ENCODE measurements at places on chromosomes 5 and 9. TPM values are rescaled to one million over a fixed set of nuclear protein-coding genes. Genes with fewer than 3 reads are reported as not detected.

- no peak for DNase-seq
Measured at GRCh38 chr5:34866989-34867471, 28.1 kb downstream of the TTC23L start.

CDH10 gene
- polyA plus RNA-seq: 6.3 TPM

DNA sequence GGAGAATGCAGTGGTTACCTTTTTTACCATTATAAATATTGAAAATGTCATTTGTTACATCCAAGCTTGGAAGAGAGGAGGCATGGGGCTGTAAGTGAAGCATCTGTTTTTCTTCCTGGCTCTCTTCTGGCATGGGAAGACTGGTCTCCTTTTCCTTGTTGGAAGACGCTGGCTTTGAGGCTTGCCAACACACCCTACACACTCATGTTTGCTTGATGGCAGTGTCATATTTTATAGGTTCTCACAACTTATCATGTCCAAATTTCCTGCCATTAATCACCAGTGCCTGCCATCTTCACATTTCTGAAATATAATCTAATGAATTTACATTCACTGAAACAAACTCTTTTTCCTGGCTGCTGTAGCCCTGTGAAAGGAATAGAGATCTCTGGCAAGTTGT lies 252.9 kb downstream of the MAN2A1 start:
- no peak for DNase-seq

DNA sequence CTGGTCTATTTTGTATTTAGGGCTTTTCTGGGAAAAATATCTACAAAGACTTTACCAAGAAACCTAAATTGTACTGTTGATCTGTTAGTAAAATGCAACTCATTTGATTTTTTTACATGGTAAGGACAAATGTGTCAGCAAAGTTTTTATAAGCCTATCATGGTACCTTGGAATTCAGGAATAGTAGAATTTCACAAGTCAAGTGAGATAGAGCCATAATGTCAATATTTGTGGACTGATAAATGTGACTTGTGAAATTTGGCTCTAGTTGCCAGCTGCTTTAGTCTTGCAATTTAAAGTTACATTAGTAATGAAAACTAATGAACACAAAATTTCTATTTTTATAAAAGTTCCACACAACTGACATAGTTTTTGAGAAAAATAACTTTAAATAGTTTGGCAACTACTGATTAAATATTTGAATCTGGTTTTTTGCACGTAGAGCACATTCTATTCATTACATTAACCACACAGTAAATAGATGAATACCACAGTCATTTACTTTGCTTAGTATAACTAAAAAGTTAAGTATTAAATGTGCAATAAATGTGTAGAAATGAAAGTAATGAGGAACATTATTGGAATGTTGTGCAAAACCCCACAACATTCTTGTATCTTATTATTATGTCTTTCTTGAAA lies 41.2 kb upstream of the RIOK2 start:
- DNase-seq: no peak

DDX4 gene
- polyA plus RNA-seq: 0.10 TPM

- no peak for DNase-seq
Measured at GRCh38 chr9:115615821-115616665, 498.1 kb upstream of the TNC start.

- DNase-seq: no peak
Measured at GRCh38 chr5:108924457-108924961, 176.8 kb downstream of the FER start.

FOXD4L6 gene
- not detected for polyA plus RNA-seq
